ENCODE measurements at places on chromosomes 6 and 20. TPM values are rescaled to one million over a fixed set of nuclear protein-coding genes. Genes with fewer than 3 reads are reported as not detected.

DNA sequence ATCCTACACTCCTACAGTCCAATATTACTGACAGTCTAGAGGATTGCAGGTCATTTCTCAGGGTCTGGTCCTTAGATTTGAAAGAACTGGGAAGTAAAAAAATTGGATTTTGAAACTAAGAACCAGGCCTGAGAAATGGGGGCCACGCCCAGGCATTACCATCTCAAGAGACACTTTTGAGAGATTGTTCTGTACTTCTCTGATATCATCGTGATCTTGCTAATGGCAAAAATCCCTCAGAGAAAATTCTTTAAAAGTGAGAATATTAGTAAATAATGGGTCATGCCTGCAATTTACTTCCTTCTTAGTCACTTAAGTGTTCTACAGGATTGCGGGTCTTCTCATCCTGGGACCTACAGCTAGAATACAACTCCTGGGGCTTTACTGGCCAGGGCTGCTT is 42.0 kb upstream of the HIVEP1 start:
- DNase-seq, result no peak

Gene BHLHE23
- not detected for polyA plus RNA-seq

DNA sequence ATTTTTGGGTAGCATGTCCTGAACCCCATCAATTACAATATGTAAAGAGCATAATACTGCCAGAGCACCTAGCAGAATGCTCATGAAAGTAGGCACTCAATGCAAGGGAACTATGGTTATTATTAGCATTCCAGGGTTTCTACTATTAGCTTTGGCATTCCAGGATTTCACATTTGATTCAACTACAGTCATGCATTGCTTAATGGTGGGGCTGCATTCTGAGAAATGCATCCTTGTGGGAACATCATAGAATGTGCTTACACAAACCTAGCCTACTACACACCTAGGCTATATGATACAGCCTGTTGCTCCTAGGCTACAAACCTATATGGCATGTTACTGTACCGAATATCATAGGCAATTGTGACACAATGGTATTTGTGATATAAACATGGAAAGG is 247.8 kb downstream of the CD83 start:
- DNase-seq, result no peak

Gene TGM6
- polyA plus RNA-seq, result not detected

Data from muscle of back (tissue), 13 donors.